ENCODE measurements at places on chromosomes 3 and 15.

GRCh38 chr3:102037209-102037608 lies 187.9 kb downstream of the NFKBIZ start:
- DNase-seq, result no peak

DNA sequence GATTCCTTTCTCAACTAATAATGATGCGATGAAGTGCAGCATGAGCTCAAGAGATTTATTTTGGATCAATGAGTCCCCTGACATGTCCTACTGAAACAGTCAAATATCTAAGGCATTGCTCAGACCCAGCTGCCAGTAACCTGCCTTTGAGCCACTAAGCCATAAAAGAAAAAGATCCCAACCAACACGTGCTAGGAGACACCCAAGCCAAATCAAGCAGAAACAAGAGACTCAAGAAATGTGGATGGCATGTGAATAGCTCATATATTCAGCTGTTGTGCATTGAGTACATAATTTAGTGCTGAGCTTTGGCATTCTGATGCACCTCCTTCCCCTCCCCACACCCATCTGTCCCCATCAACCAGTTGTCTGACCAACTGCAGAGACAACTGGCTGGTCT lies 29.2 kb downstream of the GJD2 start:
- no peak for DNase-seq

- DNase-seq, result no peak
Observed at GRCh38 chr3:35502699-35503098, 136.6 kb upstream of the ARPP21 start.

- no peak for DNase-seq
Observed at GRCh38 chr3:159123877-159124276, 322.0 kb downstream of the MFSD1 start.

GRCh38 chr3:197029511-197030167 lies at the start of gene MELTF:
Gene MELTF (minus strand): TSS chr3:197029817. CDS start chr3:197029702, 115 bp downstream.
- peak; percentile 85 for DNase-seq

DNA sequence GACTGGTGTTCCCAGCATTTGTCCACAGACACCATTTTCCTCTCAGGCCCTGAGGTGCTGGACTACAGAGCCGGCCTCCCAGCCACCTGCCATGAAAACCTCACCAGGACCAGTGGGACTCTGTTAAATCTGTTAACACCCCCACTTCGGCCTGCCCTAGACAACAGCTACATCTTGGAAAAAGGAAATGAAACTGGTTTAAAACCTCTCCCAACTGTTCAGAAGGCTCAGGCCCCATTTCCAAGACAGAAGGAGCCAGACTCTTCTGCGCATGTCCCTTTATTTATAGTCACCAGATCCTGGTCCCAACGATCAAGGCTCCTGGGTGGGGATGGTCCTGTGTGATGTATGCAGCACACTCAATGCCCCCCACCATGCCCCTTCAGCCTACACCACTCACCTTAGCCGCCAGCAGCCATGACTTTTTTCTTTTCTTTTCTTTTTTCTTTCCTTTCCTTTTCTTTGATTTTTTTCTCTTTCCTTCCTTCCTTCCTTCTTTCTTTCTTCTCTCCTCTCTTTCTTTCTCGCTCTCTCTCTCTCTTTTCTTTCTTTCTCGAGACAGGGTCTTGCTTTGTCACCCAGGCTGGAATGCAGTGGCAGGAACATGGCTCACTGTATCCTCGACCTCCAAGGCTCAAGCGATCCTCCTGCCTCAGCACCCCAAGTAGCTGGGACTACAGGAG lies 25.5 kb upstream of the FLNB start:
- no peak for DNase-seq

- DNase-seq, result no peak
Observed at GRCh38 chr3:107452436-107452835, 70.3 kb upstream of the BBX start.

GRCh38 chr3:43526956-43527355 lies 94.9 kb downstream of the ANO10 start:
- no peak for DNase-seq

- no peak for DNase-seq
Observed at GRCh38 chr15:26091184-26091583, 228.1 kb upstream of the ATP10A start.

GRCh38 chr3:22159004-22159695 lies 408.1 kb upstream of the ZNF385D start:
- DNase-seq, result no peak

DNA sequence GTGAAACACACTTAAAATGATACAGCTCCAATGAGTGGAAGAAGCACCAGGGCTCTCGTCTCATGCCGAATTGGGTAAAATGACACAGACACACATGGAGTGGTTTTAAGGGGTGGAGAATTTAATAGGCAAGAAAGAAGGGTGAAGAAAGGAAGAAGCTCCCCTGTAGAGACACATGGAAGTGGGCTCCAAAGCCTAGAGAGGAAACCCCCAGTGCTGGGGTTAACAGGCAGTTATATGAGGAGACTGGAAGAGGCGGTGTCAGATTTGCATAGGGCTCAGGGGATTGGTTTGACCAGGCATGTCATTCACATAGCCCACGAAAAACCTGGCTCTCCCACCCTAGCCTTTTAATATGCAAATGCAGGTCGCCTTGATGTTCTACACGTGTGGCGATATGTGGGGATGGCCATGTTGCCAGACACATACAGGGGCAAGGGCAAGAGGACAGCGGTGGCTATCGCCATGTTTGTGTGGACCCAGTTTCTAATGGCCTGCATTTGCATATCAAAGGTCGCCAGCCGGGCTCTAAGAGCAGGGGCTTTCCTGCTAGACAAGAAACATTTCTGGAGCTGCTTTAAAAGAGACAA lies 1.9 kb upstream of the DPH6 start:
- DNase-seq, result no peak

DNA sequence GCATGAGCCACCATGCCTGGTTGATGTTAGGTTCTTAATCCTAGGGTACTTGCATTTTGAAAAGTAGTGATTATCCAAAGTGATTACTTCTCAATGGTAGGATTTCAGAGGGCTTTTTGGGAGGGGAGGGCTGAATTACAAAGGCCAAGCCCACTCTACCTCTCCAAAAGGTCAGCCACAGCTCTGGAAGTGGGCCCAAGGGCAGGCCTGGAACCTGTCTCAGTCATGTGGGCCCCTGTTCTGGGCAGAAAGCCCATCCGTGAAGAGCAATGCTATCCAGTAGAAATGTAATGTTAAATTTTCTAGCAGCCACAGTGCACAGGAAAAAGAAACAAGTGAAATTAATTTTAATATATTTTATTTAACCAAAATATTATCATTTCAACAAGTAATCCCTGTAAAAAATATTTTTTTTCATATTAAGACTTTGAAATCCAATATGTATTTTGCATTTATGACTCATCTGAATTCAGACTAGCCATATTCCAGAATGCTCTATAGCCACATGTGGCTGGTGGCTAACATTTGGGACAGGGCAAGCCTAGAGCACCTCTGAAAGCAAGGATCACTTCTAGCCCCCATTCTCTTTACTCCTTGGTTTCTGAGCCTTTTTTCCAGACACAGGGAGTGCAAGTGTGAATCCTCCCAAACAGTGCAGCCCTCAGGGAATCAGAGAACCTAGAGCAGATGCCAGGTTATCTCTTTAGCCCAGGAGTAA lies 16.8 kb downstream of the RFT1 start:
- DNase-seq, result no peak

GRCh38 chr3:34053626-34054025 lies 255.2 kb downstream of the PDCD6IP start:
- no peak for DNase-seq

DNA sequence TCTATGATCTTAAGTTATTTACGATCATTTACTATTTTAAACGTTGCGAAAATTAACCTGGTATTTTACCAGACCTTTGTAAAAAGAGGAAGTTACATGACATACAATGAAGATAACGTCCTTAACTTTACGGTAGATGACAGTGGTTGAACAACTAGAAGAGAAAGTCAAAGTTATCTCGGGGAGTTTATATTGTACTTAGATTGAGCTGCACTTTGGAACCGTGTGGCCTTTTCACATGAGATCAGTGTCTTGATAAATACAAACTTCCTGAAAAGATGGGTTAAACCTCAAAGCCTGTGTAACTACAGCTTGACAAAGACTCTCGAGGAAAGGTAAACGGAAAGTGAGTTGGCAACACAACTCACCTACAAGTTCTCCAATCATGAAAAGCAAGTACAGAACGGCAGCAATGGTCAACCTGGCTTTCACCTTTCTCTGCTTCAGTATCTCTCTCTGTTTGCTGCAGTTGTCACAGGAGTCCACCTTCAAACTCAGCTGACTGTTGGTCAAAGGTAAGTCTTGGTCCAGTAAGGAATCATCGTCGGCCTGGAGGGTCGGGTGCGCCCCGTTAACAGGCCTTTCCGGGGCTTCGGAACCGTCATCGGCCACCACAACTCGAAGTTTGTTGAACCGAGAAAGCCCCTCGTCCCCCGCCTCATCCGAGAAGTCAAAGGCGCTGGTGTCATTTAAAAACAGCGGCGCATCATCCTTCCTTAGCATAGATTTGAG lies 793 bp downstream of the SLC30A4 start:
- no peak for DNase-seq

DNA sequence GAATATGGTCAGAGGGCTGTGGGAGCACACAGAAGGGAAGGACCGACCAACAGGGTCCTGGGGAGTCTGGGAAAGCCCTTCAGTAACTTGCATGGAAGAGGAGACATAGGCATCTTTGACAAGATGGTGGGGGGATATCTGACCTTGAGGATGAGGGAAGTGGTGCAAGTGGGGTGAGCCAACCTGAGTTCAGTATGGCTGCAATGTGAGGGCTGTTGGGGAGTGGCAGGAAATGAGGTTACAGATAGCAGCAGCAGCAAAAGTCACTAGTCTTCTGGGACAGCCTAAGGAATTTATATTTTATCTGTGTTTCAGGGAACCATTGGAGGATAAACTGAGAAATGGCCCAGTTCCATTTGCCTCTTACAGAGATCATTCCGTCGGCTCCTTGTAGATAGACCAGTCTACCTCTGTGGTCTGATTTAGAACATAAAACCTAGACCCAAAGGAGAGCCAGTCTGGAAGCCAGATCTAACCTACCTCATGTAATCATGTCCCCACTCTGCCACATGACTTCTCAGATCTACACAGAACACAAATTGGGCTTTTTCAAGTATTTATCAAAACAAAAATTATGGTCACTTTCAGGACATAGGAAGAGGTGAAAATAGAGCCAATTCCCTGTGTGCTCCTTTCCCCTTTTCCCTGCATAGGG lies 75.6 kb downstream of the ST6GAL1 start:
- no peak for DNase-seq

GRCh38 chr3:156795890-156796481 lies 30.2 kb upstream of the LEKR1 start:
- DNase-seq, result no peak

GRCh38 chr15:78406016-78406585 lies 31.9 kb upstream of the IREB2 start:
- DNase-seq, result no peak

Measured in activated naive CD8-positive, alpha-beta T cell treated with anti-CD3 and anti-CD28 coated beads for 36 hours (primary cell).